ENCODE measurements at places on chromosomes 5 and 9. TPM values are rescaled to one million over a fixed set of nuclear protein-coding genes. Genes with fewer than 3 reads are reported as not detected.

The SPATA31A1 gene
- polyA plus RNA-seq: not detected

The ANKRD34B gene
- not detected for polyA plus RNA-seq

The TAF11L5 gene
- polyA plus RNA-seq: not detected

The NTRK2 gene
- not detected for polyA plus RNA-seq

The NFIB gene
- polyA plus RNA-seq: 0.22 TPM

The TMEM167A gene
- polyA plus RNA-seq: 35.8 TPM

The WDR38 gene
- not detected for polyA plus RNA-seq

The CDC20B gene
- not detected for polyA plus RNA-seq

The PCDHGB6 gene
- polyA plus RNA-seq: 0.13 TPM

The GOLGA2 gene
- 4.7 TPM for polyA plus RNA-seq

The SV2C gene
- polyA plus RNA-seq: not detected

The SH2D3C gene
- 23.5 TPM for polyA plus RNA-seq

The CLIC3 gene
- polyA plus RNA-seq: 7.0 TPM

The NR2F1 gene
- not detected for polyA plus RNA-seq

The POLR3G gene
- 2.1 TPM for polyA plus RNA-seq

The OGN gene
- not detected for polyA plus RNA-seq

The TEX48 gene
- not detected for polyA plus RNA-seq

The MARCOL gene
- polyA plus RNA-seq: not detected

The OR2S2 gene
- polyA plus RNA-seq: not detected

The SHC3 gene
- not detected for polyA plus RNA-seq

The RABEPK gene
- 44.2 TPM for polyA plus RNA-seq

The IGIP gene
- 0.51 TPM for polyA plus RNA-seq
